ENCODE measurements at places on chromosomes 11 and 22.

GRCh38 chr11:19027829-19028595, 32.5 kb downstream of the MRGPRX2 start:
- DNase-seq = no peak

DNA sequence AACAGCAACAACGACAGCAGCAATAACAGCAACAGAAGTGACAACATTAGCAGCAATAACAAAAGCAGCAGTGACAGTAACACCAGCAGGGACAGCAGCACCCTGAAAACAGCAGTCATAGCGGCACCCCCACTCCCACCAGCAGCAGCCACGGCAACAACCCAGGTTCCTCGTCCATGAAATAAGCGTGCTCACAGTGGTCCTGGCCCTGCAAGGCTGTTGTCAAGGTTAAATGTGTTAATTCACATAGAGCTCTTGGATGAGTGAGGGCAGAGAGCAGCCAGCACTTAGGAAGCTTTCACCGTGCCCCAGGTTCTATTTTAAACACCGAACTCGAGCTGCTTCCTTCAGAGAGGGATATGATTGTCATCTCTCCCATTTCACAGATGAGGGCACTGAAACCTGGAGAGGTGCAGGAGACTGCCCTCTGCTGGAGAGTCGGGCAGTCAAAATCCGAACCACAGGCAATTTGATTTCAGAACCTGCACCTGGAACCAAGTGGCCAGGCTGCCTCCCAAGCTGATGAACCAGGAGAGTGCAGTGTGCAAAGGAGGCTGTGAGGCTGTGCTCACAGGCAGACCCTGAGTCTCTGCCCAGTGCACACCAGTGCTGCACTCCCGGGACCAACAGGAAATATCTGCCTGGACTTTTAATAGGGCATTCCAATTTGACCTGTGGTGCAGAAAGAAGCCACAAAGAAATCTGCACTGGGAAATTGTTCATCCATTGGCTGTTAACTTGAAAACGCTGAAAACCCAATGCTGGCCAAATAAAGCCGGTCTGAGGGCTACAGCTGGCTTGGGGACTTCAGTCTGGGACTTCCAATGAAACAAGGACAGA, 22.9 kb upstream of the FGF3 start:
- peak; percentile 9 for DNase-seq

DNA sequence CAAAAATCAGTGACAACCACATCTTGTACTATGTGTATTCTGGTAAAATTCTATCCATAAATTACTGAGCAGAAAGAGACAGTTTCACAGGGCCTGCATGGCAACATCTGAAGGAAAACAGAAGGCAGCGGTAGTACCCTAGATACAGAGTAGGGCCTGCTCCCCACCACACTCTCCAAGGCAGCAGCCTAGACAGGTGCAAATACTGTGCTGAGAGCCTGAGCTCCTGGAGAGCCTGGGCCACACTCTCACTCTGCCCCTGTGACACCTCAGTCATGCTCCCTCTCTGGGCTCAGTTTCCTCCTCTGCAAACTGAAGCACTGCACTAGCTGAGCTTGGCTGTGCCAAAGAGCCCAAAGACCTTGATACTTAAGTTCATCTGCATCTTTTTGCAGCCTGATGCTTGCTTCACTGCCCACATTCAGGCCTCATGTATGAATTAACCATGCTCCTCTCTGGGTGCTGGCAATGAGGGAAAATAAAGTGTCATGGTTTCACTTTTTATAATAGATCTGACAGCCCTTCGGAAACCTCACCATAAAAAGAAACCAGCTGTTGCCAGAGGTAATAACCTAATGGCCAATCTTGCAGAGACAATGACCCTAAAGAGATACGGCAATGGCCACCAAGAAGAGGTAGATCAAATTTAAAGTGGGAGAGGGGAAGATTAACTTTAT, 104.7 kb downstream of the PLEKHA7 start:
- DNase-seq = no peak

DNA sequence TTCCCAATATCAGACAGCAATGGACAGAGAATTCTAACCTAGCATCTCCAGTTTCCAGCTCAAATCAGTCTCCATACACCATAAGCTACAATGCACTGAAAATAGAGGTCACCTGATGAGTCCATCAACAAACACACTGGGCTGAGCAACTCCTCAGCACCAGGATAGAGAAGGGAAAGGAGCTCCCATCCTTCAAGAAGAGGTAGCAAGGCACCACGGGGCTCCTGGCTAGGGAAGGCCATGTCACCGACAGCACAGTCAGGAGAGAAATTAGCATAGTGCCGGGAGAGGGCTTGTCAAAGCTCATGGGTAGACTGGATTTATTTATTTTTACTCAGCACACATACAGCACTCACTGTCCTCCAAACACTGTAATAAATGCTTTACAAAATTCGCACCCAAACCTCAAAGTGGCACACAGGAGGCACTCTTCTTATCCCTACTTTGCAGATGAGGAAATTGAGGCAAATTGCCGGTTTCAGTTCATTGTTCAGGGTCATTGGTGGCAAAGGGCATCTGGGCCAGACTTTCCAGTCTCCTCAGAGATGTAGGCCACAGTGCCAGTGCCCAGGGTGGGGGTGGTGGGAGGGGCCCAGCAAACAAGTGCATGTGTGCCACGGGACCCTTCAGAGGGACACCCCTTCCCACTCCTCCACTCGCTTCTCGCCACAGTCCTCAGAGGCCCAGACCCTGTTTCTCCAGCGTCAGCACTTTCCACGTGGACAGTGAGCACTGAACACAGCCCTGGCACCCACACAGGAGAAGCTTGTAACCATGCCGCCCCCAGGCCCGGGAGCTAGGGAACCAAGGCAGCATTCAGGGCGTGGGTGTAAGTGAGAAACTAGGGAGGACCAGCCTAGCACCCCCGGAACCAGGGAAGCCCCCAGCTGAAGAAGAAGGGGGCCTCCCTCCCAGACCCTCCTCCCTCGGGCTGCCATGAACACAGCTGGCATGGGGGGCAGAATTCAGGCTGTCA, 1417.4 kb downstream of the TBC1D22A start:
- DNase-seq = no peak

DNA sequence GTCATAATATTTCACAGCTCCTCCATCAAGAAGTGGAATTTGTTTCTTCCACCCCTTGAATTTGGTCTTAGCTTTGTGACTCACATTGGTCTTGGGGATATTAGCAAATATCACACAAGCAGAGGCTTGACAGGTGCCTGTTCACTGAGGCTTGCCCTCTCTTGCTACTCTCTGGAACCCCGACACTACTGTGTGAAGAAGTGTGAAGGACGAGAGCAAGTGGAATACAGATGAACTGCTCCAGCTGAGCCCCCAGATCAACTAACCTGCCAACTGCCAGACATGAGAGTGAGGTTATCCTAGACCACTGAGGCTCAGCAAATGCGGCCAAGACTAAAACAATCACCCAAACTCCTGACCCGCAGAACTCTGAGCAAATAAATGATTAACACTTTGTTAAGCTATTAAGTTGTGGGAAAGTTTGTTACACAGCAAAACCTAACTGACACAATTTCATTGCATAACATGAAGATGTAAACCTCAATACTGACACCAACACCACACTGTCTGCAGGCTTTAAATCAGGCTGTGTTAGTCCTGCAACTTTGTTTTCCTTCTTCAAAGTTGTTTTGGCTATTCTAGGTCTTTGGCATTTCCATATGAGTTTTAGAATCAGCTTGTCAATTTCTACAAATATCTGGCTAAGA, 142.5 kb downstream of the APOL5 start:
- no peak for DNase-seq
